Dermis microvascular lymphatic vessel endothelial cell (primary cell): ENCODE measurements at places on chromosomes 16 and 17. TPM values are rescaled to one million over a fixed set of nuclear protein-coding genes. Genes with fewer than 3 reads are reported as not detected.

DNA sequence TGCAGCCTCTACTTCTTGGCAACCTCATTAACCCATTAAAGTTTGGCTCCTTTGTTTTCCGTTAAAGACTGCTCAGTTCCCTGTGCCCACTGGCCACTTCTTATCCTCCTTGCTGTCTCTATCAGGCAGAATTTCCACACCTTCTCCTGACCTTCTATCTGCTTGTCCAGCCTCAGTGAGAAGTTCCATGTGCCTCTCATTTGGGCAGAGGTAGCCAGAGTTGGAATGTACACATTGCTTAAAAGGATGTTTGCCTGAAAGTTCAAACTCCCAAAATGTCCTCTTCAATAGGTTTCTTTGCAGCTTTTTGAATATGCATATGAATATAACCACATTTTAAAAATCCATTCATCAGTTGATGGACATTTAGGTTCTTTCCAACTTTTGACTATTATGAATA, 47.0 kb downstream of the HSD17B2 start:
- no peak for DNase-seq

- DNase-seq, result no peak
Observed at GRCh38 chr17:50928646-50929045, 62.5 kb upstream of the TOB1 start.

CCDC144A gene
- 0.77 and 2.5 TPM in 2 replicates for total RNA-seq

AKAP10 gene
- 11.4 and 23.4 TPM in 2 replicates for total RNA-seq

DNA sequence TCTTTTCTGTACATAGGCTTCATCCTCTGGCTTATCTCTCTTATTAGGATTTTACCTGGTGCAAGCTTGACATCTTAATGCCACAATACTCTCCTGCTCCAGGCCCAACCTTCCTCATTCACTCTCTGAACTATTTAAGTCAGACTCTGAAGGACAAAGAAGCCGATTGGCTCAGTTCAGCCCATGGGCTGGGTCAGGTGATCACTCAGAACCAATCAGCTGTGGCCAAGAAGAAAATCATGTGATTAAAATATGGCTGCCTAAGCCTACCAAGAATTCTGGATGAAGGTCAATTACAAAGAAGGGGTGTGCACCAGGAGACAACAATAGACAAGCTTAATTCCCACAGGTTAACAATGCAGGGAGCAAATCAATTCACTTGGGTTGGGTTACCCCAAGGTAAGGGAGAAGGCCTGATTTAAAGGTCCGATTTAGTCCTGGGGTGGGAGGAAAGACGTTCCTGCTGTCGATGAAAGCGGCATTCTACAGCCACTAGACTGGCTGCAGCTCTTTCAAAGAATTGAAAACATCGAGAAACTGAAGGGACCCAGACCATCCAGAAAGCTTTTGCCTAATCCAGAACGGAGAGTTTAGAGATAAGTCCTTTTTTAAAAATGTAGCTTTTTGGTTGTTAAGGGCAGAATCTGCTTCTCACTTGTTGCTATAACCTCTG, 42.9 kb upstream of the NFAT5 start:
- no peak for DNase-seq

DNA sequence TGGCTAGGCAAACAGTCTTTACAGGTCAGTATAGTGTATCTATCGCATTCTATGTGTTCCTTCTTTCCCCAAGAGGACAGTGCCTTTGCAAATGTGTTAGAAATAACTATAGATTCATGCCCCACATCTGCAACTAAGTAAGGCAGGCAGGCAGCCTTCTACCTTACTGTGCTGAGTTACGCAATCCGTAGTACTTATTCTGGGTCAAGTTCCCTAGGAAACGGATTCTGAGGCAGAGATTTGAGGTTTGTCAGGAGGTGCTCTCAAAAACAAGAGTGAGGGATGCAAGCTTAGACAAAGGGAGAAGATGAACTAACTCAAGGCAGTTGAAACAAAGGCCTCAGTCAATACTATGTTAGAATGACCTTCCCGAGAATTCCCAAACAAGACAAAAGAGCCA, 12.7 kb upstream of the ANKFY1 start:
- DNase-seq, result no peak

DNA sequence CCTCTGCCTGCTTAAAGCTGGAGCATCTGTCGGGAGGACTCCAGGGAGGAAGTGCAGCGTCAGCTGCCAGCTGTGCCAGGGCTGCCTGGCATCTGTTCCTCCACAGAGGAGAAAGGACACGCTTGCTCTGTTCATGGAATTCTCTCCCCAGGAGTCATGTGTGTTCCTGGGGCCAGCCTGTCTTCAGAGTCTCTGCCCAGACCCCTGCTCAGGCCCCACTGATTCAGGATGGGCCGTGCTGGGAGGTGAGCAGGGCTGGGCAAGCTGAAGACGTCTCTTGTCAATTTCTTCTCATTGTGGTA, 24.2 kb downstream of the CRISPLD2 start:
- no peak for DNase-seq

CCL14 gene
- 2.7 and 24.7 TPM in 2 replicates for total RNA-seq

MYADML2 gene
- total RNA-seq, result not detected in 2 replicates

DNA sequence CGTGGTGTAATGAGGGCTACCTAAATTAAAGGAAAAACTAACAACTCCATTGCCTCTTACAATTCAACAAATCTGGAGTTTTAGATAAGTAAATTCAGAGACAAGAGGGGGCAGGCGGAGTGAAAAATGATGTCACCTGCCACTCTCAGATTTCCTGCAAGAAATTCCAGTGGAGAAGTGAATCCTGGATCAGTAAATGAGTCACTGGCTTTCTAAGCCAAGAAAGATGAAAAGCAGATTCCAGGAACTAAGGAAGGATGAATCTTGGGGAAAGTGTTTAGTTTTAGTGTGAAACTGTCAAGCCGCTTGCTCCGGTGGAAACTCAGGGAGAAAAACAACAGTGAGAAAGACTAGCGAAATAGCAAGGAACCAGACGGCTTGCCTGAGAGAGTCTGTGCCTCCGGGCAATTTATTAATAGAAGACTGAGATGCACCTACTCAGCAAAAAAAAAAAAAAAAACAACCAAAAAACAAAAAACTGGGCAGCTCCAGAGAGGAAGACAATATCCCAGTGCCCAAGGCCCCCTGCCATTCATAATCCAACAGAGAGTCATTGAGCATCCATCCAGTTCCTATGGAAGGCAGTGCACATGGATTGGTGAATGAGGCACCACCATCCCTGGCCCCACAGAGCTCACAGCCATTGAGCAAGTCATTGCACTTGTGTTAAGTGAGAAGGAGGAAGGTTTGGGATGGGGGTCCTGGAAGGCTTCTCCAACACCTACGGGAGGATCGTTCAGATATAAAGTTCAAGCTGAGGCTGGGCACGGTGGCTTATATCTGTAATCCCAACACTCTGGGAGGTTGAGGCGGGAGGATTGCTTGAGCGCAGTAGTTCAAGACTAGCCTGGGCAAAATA, 12.1 kb upstream of the RIPOR1 start:
- no peak for DNase-seq
